Smooth muscle cell of trachea (primary cell): ENCODE measurements at places on chromosomes 1 and 21. TPM values are rescaled to one million over a fixed set of nuclear protein-coding genes. Genes with fewer than 3 reads are reported as not detected.

Gene CTNNBIP1
- 24.4 and 28.8 TPM in 2 replicates for total RNA-seq

Gene RHD
- not detected in 2 replicates for total RNA-seq

Gene HPCA
- not detected in 2 replicates for total RNA-seq

Gene RYR2
- total RNA-seq = not detected in 2 replicates

Gene HRNR
- not detected in 2 replicates for total RNA-seq

Gene KRTAP25-1
- total RNA-seq = not detected in 2 replicates

Gene LCE2C
- not detected in 2 replicates for total RNA-seq

Gene MAP7D1
- 96.4 and 124 TPM in 2 replicates for total RNA-seq

Gene IGSF3
- total RNA-seq = 0.33 and 0.44 TPM in 2 replicates

Gene TTC22
- under 0.01 TPM in 2 replicates for total RNA-seq

Gene APOBEC4
- total RNA-seq = not detected in 2 replicates

Gene ASTN1
- under 0.01 and 0.17 TPM in 2 replicates for total RNA-seq

Gene OVAAL
- total RNA-seq = not detected in 2 replicates

Gene DRAXIN
- under 0.01 and 0.17 TPM in 2 replicates for total RNA-seq

Gene ZNF695
- total RNA-seq = 1.7 and 2.0 TPM in 2 replicates

Gene TTC34
- total RNA-seq = 0.15 and 0.33 TPM in 2 replicates

Gene CFHR4
- total RNA-seq = under 0.01 TPM in 1 of 2 replicates, not detected in the other

Gene PGLYRP3
- total RNA-seq = not detected in 2 replicates

Gene C8A
- under 0.01 TPM in 1 of 2 replicates, not detected in the other for total RNA-seq

Gene LCE2B
- total RNA-seq = not detected in 2 replicates

Gene TRIM33
- 26.3 and 28.1 TPM in 2 replicates for total RNA-seq

Gene CRP
- total RNA-seq = not detected in 2 replicates

Gene GPN2
- total RNA-seq = 11.3 and 14.2 TPM in 2 replicates

Gene MSH4
- under 0.01 and 0.33 TPM in 2 replicates for total RNA-seq

Gene CSMD2
- 2.2 and 5.0 TPM in 2 replicates for total RNA-seq

Gene NDUFS5
- total RNA-seq = 293 and 570 TPM in 2 replicates

Gene CNKSR1
- 0.17 TPM in 1 of 2 replicates, not detected in the other for total RNA-seq

Gene TPTE
- not detected in 2 replicates for total RNA-seq

Gene KCNN3
- total RNA-seq = under 0.01 TPM in 2 replicates

Gene PARK7
- total RNA-seq = 185 and 323 TPM in 2 replicates

Gene FAM131C
- 0.15 and 0.50 TPM in 2 replicates for total RNA-seq

Gene HMGB4
- total RNA-seq = not detected in 2 replicates

Gene PDZK1IP1
- total RNA-seq = 0.50 TPM in 1 of 2 replicates, not detected in the other

Gene MPZ
- 0.87 and 0.99 TPM in 2 replicates for total RNA-seq

Gene OR2T33
- total RNA-seq = not detected in 2 replicates

Gene MKNK1
- total RNA-seq = 23.0 and 24.6 TPM in 2 replicates

Gene HMGCL
- 84.5 and 86.0 TPM in 2 replicates for total RNA-seq

Gene TIAM1
- total RNA-seq = 2.9 and 3.5 TPM in 2 replicates

Gene STPG1
- 4.0 and 7.0 TPM in 2 replicates for total RNA-seq

Gene TUFT1
- total RNA-seq = 4.5 and 7.4 TPM in 2 replicates

Gene HSD3B2
- total RNA-seq = not detected in 2 replicates

Gene KPRP
- not detected in 2 replicates for total RNA-seq

Gene TFF3
- 0.17 and 0.29 TPM in 2 replicates for total RNA-seq

Gene TMIGD3
- not detected in 2 replicates for total RNA-seq

Gene DCST2
- total RNA-seq = under 0.01 TPM in 1 of 2 replicates, not detected in the other

Gene ADCY10
- total RNA-seq = under 0.01 and 0.15 TPM in 2 replicates

Gene HAO2
- total RNA-seq = not detected in 2 replicates

Gene RAP1GAP
- 0.15 and 0.17 TPM in 2 replicates for total RNA-seq

Gene RNU1-4
- total RNA-seq = under 0.01 TPM in 2 replicates
